Stimulated activated CD8-positive, alpha-beta memory T cell treated with anti-CD3 and anti-CD28 coated beads, Interleukin-7, amount 100 ng/mL, for 1 hour (primary cell): ENCODE measurements at places on chromosomes 1 and 21.

- no peak for DNase-seq
Observed at GRCh38 chr21:40792691-40793456, 54.1 kb downstream of the DSCAM start.

- DNase-seq, result no peak
Observed at GRCh38 chr1:150613061-150613920, 16.1 kb downstream of the ENSA start.

- no peak for DNase-seq
Observed at GRCh38 chr1:30763651-30764248, 6.2 kb upstream of the LAPTM5 start.

- DNase-seq, result no peak
Observed at GRCh38 chr21:42245331-42246193, 26.6 kb downstream of the ABCG1 start.

- no peak for DNase-seq
Observed at GRCh38 chr1:85132078-85132720, 68.6 kb downstream of the SYDE2 start.

GRCh38 chr1:160068225-160068624 is 1.7 kb downstream of the KCNJ10 start:
- DNase-seq, result no peak

DNA sequence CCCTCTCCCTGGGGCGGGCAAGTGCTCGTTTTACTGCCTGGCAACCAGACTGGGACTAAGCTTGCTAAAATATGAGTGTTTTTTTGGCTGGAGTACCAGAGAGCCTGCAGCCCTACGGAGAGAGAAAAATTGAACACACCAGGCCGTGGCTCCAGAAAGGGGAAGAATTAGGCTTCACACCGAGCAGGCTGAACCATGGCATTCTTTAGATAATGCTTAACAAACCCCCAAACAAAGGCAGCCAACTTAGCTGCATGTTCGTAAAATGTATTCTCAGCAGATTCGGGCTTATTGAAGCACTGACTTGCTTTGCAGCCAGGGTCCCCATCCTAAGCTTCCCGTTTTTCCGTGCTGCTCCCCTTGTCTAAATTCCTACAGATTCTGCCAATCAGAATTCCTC is 76.6 kb downstream of the LMX1A start:
- no peak for DNase-seq

GRCh38 chr1:2228694-2229036 is 546 bp downstream of the SKI start:
- DNase-seq, result no peak

DNA sequence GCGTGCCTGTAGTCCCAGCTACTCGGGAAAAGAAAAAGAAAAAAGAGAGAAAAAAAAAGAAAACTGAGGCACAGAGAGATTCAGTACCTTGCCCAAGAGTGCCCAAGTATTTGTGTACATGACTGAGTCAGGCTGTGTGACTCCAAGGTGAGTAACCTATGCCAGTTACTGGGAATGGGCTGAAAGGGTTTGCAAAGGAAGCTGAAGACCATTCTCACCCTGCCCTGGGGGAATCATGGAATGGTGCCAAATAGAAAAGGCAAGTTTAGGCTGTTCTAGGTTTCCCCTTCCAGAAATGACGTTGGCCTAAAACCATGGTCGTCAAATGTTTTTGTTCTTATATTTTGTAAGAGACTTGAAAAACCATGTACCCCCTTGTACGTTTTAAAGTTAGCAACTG is 37.9 kb upstream of the LRIG2 start:
- no peak for DNase-seq

- DNase-seq, result no peak
Observed at GRCh38 chr1:145702052-145702451, 5.1 kb downstream of the PDZK1 start.

DNA sequence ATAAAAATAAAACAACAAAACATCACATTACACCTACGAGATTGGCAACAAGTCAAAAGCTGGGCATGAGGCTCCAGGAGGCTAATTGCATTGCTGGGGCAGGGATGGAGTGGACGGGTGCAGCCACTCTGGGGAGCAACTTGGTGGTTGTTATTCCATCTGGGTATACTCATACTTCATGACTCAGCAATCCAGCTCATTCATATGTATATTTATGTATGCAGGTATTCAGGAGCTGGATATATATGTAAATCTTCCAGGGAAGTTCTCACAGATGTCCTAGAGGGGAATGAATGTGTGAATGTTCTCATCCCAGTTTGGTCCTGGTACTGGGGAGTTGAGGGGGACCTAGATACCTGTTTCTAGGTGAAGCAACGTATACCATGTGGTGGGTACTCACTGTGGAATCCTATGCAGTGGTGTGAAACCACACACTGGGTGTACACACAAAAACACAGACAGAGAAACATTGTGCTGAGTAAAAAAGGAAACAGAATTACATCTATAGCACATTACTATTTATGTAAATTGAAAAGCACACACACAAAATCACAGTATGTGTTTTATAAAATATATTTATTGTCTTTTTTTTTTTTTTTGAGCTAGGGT is 79.7 kb upstream of the RAB4A start:
- no peak for DNase-seq

DNA sequence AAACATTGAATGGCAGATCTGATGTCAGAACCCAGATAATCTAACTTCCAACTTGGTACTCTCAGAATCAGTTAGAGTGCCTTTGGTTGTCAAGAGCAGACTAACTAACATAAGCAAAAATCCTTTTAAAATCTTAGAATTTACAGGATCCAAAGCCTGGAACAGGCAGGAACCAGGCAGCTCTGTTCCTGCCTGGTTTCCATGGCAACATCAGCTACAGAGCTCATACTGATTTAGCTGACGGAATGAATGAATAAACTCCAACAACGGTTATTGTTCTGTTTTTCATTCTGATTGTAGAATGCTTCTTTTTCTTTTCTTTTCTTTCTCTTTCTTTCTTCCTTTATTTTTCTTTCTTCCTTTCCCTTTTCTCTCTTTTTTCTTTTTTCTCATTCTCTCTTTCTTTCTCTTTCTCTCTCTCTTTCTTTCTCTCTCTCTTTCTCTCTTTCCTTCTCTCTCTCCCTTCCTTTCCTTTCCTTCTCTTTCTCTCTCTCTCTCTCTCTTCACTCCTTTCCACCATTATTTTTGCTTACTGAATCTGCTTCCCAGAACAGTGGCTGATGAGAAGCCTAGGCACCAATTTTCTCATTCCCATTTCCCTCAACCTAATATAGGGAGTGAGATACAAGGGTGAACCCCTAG is 121.6 kb downstream of the RGS7 start:
- no peak for DNase-seq

GRCh38 chr1:20493839-20494608 is 8.0 kb upstream of the CAMK2N1 start:
- DNase-seq, result peak; percentile 77

DNA sequence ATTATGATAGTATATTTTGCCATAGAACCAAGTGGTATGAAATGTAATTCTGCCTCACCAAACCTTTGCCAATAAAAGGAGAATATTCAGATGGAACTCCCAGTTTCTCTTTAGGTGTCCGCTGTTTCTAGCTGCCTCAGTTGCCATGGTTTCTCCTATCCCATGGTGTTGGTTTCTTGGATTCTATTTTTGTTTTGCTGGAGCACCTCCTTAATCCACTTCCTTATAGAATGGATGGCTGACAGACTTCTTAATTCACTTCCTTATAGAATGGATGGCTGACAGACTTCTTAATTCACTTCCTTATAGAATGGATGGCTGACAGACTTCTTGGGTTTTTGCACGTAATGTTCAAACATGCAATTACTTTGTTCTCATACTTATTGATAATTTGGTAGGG is 43.7 kb downstream of the ADARB1 start:
- no peak for DNase-seq

- no peak for DNase-seq
Observed at GRCh38 chr21:22258821-22259220, 1260.6 kb downstream of the NCAM2 start.

DNA sequence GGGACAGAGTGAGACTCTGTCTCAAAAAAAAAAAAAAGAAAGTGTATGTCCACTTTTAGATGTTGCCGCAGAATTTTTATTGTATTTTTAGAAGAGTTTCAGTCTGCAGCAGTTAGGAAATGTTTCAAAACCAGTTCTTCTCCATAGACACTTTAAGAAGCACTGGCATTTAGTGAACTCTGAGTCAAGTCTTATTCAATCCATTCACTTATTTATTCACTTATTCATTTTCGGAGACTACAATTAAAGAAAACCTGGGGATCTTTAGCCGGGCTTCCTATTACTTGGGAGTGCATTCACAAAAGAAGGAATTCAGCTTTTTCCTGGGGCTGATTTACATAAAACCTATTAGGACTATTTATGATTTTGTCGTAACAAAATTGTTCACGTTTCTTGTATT is 12.3 kb downstream of the RCAN3 start:
- DNase-seq, result no peak

- no peak for DNase-seq
Observed at GRCh38 chr1:186754542-186755145, 74.1 kb upstream of the PLA2G4A start.

DNA sequence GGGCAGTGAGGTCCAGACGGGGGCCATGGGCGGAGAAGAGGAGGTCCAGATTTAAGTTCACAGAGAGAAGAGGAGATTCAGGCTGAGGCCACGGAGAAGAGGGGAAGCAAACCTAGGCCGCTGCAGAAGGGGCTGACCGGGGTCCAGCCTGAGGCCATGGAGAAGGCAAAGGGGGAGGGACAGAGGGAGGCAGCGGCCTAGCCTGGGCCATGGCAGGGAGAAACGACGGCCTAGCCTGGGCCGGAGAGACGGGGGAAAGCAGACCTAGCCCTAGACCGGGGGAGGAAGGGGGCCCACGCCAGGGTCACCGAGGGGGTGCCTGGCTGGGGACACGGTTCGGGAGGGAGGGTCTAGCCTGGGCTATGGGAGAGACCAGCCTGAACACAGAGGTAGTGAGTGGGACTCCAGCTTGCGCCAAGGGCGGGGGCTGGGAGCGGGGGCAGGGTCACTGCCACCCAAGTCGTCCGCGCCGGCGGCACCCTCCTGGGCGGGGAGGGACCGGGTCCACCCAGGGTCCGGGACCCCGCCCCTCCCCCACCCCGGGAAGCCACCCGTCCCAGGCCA is 459 bp downstream of the CAPZB start:
- DNase-seq, result no peak

GRCh38 chr1:8962812-8963530 is 17.3 kb downstream of the CA6 start:
- DNase-seq, result no peak

- DNase-seq, result no peak
Observed at GRCh38 chr1:87867626-87868025, 538.9 kb downstream of the LMO4 start.

- no peak for DNase-seq
Observed at GRCh38 chr1:67668660-67669059, 16.3 kb upstream of the GADD45A start.

GRCh38 chr1:23035823-23036452 is 16.7 kb downstream of the KDM1A start:
- DNase-seq, result no peak

GRCh38 chr1:117275055-117275454 is 64.3 kb upstream of the VTCN1 start:
- no peak for DNase-seq

DNA sequence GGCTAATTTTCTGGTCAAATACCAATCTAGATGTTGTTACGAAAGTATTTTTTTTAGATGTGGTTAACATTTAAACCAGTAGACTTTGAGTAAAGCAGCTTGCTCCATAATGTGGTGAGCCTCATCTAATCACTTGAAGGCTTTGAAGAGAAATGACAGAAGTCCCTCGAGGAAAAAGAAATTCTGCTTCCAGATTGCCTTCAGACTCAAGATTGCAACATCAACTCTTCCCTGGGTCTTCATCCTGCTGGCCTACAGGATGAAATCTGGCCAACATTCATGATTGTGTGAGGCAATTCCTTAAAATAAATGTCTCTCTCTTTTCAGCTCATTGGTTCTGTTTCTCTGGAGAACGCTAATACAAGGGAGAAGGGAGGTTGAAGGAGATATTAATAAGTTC is 32.5 kb upstream of the SSX2IP start:
- DNase-seq, result no peak

DNA sequence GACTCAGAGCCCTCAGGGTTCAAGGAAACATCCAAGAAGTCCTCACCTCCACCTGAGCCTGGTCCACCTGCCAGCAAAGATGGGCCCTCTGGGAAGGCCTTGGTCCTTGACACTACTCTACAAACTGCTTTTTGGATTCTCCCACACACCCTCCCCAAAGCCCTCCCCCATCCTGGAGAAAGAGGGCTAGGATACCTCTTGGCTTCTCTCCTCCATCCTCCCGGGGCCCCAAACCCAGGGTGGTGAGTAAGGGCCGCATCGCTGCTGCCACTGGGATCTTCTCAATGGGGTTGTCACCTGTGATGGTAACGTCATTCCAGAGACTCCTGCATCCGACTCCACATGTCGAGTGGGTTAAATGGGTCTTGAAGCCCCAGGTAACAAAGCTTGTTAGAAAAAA is 26.6 kb downstream of the MATN1 start:
- DNase-seq, result no peak

DNA sequence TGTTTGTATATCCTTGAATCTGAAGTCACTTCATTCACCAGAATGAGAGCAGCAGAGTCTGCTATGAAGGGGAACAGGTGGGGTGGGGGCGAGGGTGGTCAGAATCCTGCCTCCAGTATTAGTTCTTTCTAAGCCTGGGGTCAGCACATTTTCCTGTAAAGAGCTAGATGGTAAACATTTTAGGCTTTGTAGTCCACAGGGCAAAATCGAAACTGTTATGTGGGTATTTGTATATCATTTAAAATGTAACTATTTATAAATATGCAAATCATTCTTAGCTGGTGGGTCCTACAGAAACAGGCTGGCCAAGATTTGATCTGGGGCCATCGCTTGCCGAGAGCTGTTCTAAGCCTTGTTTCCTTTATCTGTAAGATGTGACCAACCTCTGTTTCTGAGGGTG is 96.0 kb downstream of the IGSF21 start:
- no peak for DNase-seq

- no peak for DNase-seq
Observed at GRCh38 chr1:98143403-98143802, 222.6 kb upstream of the DPYD start.

- DNase-seq, result no peak
Observed at GRCh38 chr21:44750675-44751025, 39.3 kb upstream of the TSPEAR start.

DNA sequence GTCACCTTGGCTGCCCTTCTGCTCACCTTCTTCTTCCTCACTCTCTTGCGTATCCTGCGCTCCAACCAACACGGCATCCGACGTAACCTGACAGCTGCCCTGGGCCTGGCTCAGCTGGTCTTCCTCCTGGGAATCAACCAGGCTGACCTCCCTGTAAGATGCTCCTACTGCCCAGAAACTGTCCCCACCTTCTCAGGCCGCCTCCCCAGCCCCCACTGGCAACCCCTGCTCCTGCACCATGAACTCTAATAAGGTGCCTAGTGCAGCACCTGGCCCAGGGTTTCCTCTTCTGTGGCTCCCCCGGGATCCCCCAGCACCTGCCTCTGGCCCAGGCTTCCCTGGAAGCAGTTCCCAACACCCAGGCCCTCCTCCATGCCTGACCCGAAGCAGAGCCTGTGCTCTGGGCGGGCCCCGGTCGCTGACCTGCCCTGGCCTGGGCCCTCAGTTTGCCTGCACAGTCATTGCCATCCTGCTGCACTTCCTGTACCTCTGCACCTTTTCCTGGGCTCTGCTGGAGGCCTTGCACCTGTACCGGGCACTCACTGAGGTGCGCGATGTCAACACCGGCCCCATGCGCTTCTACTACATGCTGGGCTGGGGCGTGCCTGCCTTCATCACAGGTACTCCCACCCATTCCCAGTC is 12.8 kb downstream of the PSRC1 start:
- no peak for DNase-seq
